ENCODE measurements at places on chromosomes 2 and 18.
A peak's percentile ranks its signal among the peaks of the same experiment; 100 is the strongest.

GRCh38 chr18:46360866-46361265, 256.7 kb downstream of the HAUS1 start:
- DNase-seq = no peak

GRCh38 chr2:38464971-38465788, 88.1 kb upstream of the ATL2 start:
- no peak for DNase-seq

GRCh38 chr2:16329421-16329820, 336.2 kb downstream of the CYRIA start:
- no peak for DNase-seq

- no peak for DNase-seq
These were observed 9.0 kb upstream of the BMP10 start for GRCh38 chr2:68880213-68880612.

- no peak for DNase-seq
These were observed 69.8 kb downstream of the TNS1 start for GRCh38 chr2:217932803-217933616.

DNA sequence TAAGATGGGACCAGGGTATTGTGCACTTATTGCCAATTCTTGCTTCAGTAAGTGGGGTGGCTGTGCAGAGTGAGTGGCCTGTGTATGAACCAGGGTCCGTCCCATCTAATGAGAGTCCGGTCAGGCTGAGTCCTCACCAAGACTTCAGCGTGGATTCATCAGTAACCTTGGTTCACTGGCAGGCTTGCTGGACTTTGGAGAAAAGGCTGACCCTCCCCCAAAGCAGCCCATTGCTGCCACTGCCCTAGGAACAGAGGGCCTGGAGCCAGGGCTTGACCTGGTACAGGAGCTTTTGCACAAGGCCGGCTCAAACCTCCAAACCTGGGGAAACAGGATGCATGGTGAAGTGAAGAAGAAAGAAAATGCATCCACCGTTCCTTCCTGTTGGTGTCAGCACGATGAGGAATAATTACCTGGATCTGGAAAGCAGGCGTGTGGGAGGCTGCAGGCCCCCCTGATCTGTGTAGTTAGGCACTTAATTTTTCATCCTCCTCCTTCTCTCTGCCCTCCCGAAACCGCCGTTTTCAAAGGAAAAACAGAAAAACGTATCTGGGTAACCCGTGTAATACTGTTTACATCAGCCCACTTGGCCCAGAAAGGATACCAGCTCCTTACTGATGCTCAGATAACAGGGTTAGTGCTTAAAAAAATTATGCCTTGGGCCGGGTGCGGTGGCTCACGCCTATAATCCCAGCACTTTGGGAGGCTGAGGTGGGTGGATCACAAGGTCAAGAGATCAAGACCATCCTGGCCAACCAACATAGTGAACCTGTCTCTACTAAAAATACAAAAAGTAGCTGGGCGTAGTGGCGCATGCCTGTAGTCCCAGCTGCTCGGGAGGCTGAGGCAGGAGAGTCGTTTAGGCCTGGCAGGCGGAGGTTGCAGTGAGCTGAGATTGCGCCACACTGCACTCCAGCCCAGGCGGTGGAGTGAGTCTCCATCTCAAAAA, 147.7 kb downstream of the TGIF1 start:
- no peak for DNase-seq

- DNase-seq = no peak
These were observed 6.9 kb downstream of the ABCG5 start for GRCh38 chr2:43831543-43832294.

GRCh38 chr18:46071653-46072375, at the start of gene PSTPIP2:
TSS of gene PSTPIP2 (minus strand) at chr18:46072260. CDS start at chr18:46072188, 72 bp downstream.
- peak; percentile 66 for DNase-seq

- no peak for DNase-seq
These were observed 8.6 kb upstream of the ME2 start for GRCh38 chr18:50870138-50870845.

DNA sequence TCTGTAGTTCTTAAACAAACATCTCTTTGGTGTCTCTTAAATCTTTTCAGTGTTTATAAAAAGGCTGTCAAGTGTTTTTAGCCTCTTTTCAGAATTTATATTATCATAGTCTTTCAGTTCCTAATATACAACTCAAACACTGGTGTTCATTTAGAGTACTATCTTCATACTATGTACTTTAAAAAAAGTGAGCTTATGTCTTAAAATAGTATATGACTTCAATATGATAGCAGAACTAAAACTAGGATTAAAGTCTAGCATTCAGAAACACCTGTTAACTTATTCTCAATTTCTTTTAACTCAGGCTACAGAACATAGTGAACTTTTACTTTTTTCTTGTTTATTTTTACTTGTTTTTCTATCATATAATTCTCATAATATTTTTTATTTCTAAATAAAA, 14.7 kb upstream of the IKZF2 start:
- no peak for DNase-seq

GRCh38 chr18:41955688-41956087, 654 bp downstream of the PIK3C3 start:
- no peak for DNase-seq

DNA sequence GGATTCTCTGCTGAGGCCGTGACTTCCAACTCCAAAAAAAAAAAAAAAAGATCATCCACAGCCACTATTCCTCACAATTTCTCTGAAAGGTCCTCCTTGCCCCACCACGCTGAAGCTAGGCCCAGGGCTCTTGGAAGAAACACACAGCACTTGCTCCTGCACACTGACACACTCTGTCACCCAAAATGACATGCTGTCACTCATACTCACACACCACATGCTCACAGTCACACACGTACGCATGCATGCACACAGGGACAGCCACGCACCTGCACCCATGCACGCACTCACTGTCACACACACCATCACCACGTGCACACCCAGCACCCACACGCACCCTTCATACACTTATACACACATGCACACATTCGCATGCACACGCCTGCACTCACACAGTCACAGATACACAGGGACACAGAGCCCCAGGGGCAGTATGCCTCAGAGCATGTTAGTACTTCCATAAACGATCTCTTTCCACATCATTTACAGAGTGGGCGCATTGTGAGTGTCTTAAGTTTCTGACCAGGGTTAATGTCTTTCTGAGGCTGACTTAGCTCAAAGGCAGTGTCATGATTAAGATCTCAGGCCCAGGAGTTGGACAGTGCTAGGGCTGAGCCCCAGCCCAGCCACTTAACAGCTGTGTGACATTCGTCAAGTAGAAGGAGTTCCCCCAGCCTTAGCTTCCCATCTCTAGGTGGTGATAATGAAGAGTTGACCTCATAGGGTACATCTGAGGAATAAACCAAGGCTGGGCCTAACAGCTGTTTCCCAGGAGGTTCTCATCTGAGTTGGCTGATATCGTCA, 93.4 kb downstream of the GLI2 start:
- no peak for DNase-seq

DNA sequence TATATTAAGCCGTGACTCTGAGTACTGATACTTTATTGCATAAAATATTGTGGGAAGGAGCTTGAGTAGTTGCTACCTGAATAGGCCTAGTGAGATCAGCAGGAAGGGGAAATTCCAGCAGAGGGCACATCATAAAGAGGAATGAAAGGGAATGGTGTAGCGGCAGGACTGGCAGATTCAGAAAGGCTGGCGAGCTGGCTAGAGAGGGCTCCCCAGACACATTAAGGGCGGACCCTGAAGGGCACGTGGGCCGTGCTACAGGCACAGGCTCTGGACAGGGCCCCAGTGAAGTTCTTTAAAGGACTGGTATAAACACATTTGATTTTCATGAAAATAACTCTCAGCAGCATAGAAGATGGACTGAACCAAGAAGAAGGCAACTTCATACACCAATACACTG, 43.0 kb downstream of the PTPN2 start:
- DNase-seq = no peak

DNA sequence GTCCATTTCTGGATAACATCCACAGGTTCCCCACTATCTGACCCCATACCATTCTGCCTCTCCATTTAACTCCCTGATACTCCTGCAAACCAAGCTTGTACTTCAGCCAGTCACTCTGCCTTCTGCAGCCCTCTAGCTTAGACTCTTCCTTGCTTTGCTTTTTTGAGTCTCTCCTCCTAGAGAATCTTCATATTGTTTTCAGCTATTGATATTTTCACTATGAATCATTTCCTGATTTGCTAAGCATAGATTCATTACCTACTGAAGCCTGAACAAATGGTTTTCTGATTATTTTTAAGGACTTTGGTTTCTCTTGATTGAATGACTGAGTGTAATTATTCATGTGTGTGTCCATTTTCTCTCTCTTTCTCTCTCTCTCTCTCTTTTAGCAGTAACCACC, 2102.3 kb upstream of the CELF4 start:
- no peak for DNase-seq

DNA sequence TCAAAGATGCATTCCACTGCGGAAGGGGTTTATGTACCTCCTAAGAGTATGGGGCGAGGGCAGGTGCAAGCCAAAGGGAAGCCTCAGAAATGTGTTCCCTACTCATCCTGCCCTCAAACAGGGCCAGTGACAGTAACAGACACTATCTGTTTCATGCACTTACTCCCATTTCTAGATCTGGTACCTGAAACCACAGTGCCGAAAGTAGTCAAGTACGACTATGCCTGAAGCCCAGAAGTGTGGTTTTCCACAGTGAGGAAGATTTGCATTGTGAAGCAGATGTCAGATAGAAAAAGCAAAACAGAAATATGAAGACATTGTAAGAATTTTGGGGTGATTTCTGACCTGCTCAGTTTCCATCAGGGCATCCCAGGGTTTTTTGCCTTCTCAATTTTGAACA, 748.7 kb downstream of the RNF144A start:
- no peak for DNase-seq

DNA sequence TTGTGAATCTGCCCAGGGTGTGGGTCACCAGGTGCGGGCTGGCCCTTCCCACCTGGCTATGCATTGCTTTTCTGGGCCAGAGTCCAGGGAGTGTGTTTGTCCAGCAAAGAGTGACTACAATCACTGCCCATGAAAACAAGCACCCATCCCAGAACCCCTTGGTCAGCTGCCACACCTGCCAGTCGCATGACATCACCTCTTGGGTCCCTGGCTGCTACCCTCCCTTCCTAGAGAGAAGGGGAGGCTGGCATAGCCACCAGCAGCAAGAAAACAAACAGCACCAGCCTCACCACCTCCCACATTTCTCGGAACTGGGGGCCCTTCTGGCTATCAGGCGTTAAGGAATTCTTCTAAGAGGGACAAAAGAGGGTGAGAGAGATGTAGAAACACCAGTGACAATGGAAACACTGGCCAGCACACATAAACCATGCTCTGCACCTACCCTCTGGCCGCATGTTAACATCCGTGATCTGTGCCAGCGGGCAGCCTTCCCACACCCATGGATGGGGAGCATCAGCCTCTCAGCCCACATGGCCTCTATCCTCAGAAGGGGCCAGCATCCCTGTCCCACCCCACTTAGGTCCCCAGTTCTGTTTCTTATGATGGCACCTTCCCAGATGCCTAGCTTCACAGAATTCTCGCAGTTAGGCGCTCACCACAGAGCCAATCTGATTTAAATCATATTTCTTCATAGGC, 109.7 kb upstream of the GLI2 start:
- no peak for DNase-seq

- no peak for DNase-seq
These were observed 16.6 kb downstream of the DPP4 start for GRCh38 chr2:162057426-162057825.

DNA sequence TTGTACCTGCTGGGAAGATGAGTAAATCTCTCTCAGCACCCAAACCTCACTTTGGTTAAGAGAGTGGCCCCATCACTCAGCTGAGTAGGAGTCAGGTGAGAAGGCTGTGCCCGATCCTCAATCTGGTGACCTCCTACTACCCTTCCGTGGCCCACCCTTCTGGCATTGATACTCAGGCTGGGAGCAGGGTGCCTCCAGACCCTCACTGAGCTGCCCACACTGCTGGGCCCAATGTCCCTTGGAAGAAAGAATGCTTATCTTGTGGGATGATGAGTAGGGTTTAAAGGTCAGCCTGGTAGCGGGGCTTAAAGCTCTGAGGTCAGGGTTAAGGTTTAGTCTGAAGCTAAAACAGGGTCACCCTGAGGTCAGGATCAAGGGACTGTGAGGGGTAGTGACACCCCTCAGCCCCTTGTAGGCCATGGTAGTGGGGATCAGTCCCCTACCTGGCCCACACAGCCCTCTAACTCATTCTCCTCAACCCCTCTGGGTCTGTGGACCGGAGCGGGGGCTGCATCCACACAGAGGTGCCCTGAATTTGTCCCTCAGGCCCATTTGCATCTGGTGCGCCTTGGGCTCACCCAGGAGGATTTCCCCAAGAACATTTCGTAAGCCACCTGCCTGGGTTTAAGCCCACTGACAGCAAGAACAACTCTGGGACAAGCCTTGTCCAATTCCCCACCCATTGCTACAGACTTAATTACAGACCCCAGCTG, 123.8 kb downstream of the CYP26B1 start:
- DNase-seq = no peak

All from AML-193 (cell line).